ENCODE measurements at places on chromosomes 11 and 22.
A peak's percentile ranks its signal among the peaks of the same experiment; 100 is the strongest.

- no peak for DNase-seq
These were observed 57.6 kb downstream of the JRKL start for GRCh38 chr11:96447208-96448110.

DNA sequence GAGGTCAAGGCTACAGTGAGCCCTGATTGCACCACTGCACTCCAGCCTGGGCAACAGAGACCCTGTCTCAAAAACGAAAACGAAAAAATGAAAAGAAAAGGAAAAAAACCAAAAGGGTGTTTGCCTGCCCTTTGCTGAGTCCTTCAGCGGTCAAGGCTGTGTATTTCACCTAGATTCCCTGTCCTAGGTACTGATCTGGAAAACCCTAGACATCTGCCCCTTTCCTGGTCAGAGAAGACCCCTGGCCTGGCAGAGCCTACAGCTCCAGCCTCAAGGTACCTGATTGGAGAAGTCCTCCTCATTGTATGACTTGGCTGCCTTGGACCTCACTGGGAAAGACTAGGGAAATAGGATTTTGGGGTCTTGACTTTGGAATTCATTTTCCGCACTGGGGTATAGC is 8.0 kb upstream of the CCDC90B start:
- no peak for DNase-seq

DNA sequence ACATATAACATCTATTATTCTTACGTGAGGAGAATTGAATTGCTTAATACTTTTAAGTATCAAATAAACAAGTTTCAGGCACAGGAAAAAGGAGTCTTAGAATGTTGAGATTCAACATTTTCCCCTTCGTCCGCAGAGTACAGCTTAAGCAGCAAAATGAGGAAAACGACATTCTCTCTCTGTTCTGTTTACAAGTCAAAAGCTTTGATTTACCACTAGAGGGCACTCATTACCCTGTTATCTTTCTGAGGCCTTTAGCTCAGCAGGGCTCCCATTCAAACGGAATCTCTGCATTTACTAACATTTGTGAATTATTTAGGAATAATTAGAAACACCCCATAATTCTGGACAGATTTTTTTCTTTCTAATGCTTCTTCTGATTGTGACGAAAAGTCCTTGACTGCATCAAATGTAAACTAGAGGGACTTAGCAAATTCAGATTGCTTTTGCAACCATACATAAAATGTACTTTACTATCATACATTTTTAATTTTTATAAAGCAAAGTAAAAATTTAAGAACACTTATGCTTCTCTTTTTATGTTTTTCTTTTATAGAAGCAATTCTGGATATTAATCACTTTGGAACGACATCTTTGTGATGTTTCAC is 75.0 kb downstream of the JRKL start:
- peak; percentile 70 for DNase-seq

- no peak for DNase-seq
These were observed 321.1 kb upstream of the PLET1 start for GRCh38 chr11:112581747-112582146.

DNA sequence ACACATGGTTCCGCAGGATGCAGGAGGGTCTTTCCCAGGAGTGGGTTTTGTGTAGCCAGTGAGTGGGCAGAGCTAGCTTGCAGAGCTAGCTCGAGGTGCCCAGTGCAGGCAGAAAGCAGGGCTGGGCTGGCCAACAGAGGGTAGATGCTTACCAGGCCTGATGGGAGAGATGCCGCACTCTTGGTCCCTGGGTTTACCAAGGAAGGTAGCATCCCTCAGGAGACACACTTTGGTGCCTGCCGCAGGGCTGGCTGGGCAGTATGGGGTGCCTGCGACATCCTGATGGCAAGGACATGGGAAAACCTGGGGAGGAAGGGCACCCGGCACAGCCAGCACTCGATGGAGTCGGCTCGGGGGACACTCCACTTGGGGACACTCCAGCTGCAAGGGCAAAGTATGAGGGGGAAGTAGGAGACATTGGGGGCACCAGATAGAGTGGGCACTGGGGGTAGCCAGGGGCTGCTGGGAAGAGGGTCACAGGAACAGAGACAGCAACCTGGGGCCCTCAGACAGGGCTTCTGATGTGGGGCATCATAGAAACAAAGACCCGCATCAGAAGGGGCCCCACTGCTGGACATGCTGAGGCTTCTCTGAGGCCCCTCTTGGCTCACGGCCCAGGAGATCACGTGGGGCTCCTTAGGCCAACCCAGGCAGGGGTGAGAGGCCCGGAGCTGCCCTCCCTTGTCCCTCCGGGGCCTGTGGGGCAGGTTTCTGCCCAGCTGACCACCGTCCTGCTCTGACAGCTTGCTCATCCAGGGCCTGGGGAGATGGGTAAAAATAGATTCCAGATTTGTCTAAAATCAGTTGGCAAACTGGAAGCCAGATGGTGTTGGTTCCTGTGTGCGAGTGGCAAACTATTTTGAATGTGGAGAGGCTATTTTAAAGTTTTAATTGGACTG is 89.8 kb downstream of the MORC2 start:
- no peak for DNase-seq

DNA sequence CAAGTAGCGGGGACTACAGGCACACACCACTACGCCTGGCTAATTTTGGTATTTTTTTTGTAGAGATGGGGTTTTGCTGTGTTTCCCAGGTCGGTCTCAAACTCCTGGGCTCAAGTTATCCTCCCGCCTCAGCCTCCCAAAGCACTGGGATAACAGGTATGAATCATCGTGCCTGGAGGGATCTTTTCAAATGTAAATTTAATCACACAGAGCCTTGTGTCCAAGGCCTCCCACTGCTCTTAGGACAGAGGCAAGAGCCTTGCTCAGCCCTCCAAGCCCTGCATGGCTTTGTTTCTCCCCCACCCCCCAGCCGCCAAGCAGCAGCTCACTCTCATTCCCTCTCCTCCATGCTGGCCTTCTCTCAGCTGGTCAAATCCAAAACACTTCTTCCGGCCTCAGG is 75.3 kb upstream of the CREB3L1 start:
- DNase-seq = no peak

GRCh38 chr11:85787809-85788760 is 22.9 kb downstream of the SYTL2 start:
- no peak for DNase-seq

DNA sequence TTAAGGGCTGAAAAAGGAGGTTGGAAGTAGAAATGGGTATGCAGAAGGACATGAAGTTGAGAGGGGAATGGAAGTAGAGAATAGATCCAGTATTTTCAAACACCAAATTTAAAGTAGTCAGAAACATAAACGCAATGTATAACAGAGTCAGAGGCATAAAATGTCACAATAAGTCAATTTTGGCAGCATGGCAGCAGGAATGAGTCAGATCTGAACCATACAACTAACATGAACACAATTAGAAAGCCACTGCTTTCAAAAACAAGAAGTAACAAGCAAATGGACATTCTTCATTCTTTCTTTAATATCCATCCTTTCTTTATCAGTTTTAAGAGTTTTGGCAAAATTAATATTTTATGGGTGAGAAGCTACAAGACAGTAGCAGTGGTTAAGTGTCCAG is 2.5 kb downstream of the CHORDC1 start:
- DNase-seq = peak; percentile 6

DNA sequence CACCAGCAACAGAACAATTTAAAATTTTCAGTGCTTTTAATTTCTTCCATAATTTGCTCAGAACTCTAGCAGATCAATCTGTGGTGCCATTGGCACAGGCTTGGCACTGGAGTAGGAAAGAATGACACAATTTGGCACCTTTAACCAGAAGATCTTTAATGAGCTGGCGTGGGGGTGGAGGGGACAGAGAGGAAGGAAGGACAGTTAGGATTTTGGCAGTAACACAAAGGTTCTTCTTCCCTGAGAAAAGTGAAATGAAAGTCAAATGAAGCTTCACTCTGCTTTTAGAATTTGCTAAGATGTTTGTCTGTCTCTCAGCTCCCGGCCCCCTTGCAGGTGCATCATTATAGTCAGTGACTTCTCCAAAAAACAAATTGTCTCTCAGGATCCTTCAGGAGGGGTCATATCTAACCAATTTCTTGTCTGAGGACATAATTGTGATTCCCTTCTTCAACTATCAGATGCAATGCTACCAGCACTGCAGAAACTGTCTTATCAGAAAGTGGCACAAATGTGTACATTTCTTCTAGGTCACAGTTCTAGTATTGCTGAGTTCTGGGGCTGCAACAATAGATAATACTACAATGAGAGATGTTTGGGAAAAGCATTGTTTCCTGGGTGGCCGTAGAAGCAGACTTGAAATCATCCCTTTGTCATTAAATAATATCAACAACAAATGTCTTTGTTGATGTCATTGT is 66.8 kb downstream of the CSTPP1 start:
- DNase-seq = no peak

DNA sequence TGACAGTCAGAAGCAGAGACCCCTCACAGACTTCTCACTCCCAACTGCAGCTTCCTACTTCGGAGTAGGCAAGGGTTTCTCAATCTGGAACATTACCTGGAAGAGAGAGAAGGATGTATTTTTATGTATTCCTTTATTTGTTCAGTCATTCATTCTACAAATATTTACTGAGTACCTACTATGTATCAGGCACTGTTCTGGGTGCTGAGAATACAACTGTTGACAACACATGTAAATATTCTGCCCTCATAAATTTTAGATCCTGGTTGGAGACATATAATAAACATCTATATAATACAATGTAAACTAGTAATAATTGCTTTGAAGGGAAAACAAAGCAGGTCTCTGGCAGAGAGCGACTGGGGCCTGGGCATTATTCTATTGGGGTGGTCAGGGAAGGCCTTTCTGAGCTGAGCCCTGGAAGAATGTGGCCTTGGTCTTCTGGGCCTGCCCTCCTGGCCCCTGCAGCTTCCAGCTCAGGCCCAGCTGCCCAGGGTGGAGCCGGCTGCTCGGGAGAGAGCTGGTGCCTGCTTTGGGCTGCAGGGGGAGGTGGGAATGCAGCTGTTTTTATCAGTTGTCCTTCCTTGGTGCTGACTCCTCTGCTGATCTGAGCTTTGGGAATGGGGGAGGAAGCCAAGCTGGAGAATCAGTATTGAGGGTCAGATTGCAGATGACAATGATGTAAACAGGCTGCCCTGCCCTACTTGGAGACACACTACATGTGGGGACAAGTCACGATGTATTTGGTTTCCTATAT is 46.8 kb downstream of the PKNOX2 start:
- DNase-seq = no peak

- no peak for DNase-seq
These were observed 18.8 kb downstream of the TRPM5 start for GRCh38 chr11:2425506-2425905.

- no peak for DNase-seq
These were observed 29.1 kb upstream of the TP53I11 start for GRCh38 chr11:44979543-44980399.

DNA sequence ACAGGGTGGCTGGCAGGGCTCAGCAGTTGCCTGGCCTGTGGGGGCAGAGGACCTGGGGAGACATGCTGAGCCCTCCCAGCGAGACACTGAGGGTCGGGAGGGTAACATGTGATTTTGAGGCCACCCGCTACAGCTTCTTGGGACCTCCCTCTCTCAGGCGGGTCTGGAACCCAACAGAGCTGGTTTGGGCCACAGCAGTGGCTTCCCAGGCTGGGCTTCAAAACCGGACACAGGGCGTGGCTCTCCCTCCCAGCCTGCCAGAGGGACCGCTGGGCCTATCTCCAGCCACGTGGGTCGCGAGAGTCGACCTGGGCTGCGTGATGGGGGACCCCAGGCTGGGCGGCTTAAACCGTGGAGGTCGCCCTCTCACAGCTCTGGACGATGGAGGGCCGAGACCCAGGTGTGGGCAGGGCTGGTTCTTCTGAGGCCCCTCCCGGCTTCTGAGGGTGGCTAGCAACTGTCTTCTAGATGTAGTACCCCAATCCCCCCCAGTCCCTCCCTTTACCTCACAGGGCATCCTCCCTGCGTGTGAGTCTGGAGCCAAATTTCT is 91.7 kb downstream of the KCNQ1 start:
- no peak for DNase-seq

DNA sequence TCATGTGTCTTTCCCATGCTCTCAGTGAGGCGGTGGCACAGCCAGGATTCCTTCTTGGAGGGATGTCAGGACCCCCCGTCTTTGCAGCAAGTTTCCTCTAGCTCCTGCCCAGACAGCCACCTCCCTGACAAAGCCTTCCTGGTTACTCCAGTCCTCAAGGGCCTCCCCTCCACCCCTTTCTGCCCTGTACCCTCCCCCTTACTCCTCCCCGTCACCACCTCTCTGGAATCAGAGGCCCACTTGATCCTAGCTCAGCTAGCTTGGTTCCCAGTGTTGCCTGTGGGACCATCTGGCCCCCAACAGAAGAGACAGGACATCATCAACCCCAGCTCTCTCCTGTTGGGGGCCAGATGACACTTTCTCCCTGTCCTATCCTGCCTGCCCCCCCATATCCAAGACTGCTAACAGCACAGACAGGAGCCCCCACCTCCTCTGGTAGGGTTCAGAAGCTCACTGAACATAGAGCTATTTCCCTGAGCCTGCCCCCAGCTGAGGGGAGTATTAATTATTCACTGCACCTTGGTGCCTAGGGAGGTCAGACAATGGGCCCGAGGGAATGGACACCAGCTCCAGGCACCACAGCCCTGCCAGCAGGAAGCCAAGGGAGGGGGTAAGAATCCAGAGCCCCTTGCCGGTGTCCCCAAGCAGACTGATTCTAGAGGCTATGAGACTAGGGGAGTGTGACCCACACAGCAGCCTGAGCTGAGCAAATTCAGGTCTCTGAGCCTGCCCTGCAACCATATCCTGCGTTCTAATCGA is 3.3 kb downstream of the GDPD5 start:
- no peak for DNase-seq

- DNase-seq = no peak
These were observed 193.6 kb downstream of the BUD13 start for GRCh38 chr11:116579031-116579653.

DNA sequence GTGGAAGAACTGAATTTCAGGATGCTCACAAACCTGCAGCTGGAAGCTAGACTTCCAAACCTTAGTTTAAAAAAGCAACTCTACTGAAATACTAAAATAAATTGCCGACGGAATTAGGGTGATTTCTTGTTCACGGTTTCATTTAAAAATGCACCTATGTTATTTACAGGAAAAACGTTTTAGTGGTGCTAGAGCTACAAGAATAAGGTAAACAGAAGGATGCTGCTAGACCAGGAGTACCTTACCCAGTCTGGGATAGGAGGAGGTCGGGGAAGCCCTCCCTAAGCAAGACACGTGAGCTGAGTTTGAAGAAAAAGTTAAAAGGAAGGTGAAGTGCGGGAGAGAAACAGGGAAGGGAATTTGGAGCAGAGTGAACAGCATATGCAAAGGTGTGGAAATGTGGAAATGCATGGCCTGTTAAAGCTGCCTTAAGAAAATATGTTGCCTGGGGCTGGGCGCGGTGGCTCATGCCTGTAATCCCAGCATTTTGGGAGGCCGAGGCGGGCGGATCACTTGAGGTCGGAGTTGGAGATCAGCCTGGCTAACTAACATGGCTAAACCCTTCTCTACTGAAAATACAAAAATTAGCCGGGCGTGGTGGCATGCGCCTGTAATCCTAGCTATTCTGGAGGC is 1.4 kb upstream of the FTH1 start:
- DNase-seq = no peak

DNA sequence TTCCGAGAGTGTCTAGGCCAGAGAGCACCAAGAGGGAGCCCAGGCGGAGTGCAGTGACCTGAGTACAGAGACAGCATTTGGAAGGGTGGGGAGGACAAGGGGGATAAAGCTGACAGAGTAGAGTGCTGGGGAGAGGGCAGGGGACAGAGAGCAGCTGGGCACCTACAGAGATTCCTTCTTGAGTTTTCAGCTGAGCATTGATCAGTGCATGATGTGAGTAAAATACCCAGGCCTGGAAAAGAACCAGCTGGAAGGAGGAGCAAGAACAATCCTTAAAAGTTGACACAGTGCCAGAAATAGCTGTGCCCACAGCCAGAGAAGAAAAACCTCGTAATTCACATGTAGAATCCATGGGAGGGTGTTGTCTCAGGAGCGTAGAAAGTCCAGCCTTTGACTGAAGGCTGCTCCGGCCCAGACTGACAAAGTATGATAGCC is 33.9 kb upstream of the PANX2 start:
- no peak for DNase-seq
